ENCODE measurements at places on chromosomes 13 and 19.
A peak's percentile ranks its signal among the peaks of the same experiment; 100 is the strongest.

GRCh38 chr19:15136234-15136954 lies 29.2 kb downstream of the SYDE1 start:
- no peak for DNase-seq

DNA sequence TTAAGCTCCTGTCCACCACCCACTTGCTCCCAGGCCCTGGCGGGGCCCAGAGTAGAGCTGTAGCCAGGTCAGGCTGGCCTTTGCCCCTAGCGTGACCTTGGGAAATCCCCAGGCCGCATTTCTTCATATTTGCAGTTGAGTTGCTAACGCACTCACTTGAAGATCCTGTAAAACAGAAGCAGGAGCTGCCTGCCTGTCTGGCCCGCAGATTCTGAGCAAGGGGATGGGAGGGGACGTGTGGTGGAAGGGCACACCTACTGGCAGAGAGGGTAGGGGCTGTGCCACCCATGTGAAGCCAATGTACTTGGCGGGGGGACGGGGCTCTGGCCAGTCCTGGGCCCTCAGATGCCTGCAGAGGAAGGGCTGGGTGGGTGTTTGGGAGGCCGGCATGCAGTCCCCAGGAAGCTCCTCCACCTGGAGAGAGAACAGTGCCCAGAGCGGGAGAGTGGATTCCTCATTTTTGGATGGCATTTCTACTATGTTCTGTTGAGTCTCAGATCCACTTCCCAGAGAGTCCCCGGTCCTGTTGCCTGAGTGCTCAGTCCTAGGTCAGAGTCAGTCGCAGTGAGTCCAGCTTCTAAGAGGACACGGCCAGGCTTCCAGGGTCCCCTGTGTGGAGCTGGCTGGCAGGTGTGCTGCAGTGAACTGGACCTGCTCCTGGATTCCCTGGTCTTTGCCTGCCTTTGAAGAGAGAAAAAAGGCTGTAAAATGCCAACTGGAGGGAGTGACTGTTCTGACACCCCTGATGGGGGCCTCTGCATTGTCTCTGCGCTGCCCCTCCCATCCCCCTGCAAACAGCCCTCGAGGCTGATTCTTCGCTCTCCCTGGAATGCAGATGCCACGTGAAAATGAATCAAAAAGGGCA lies 62.9 kb downstream of the GGACT start:
- DNase-seq, result no peak

DNA sequence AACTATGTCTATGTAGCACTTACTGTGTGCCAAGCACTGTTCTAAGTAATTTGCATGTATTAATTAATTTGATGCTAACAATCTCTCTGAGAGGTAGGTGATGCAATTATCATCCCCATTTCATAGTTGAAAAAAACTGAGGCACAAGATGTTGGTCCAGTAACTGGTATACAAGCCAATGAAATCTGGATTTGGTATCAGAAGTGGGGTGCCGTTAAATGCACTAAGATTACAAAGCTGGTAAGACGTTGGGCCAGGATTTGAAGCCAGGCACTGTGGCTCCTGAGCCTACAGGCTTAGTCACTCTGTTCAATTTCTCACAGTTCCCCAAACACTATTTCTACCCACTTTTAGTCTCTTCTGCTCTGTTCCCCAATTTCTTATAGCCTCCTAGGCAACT lies 70.4 kb upstream of the CACNA1A start:
- no peak for DNase-seq

DNA sequence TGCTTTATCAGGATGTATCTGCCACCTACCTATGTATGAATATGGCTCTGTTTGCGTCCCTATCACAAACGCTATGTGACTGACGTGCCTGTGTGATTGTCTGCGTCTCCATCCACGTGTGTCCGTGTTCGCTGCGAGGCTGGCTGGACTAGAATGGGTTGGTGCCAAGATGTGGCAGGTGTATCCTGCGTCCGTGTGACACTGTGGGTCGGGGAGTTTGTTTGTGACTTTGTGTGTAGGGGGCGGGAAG lies 6.7 kb upstream of the HOOK2 start:
- no peak for DNase-seq

- DNase-seq, result no peak
Measured at GRCh38 chr19:33677745-33678426, 56.1 kb downstream of the CHST8 start.

DNA sequence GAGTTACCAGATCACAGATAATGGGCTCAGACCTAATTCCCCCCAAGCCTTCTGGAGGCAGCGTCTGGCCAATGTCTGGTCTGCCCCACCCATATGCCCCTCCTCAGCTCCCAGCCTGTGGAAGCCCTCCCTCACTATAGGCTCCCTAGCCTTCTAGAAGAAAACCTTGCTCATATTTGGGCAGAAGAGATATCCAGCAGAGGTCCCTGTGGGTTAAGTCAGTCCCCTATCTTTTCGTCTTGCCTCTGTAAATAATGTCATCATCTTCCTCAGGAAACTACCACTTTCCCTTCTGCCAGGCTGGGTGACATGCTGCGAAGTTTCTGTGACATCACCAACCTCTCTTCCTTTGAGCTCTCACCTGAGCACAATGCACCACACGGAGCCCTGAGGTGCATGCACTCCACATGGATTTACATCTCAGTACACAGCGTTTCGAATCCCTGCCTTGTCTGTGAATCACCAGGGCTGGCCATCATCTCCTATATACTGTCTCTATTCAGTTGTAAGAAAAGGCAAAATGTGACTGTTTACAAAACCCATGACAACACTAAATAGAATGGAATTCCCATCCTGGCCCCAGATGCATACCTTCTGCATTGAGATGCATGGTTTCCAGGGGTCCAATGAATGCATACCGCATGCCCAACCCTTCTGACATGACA lies 112.8 kb downstream of the CRYL1 start:
- no peak for DNase-seq

GRCh38 chr13:77779552-77780272 lies 82.2 kb downstream of the SLAIN1 start:
- peak; percentile 42 for DNase-seq

GRCh38 chr19:6602729-6603114 lies 11.8 kb upstream of the CD70 start:
- DNase-seq, result peak; percentile 25

DNA sequence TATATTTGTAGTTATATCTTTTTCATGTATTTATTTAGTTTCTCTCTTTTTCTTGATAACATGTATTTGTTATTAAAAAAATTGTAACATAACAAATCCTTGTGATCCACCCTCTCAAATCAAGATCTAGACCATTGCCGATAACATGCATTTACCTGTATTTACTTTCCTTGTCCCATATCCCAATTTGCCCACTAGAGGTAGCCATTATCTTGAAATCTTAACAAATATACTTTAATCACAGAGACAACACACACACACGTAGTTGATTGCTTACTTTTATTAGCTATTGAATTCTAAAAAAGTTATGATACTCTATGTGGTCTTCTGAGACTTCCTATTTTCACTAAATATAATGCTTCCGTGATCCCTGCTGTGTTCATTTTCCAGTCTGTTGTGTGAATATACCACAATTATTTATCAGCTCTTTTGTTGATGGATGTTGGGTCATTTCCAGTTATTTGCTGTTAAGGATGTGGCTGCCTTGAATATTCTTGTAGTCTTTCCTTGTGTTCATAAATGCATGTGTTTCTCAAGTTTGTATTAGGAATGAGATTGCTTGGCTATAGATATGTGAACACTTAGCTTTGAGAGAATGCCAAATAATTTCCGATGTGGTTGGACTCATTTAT lies 31.3 kb upstream of the ZMYM2 start:
- DNase-seq, result peak; percentile 57

GRCh38 chr13:41019578-41020347 lies 647 bp upstream of the ELF1 start:
- DNase-seq, result no peak

DNA sequence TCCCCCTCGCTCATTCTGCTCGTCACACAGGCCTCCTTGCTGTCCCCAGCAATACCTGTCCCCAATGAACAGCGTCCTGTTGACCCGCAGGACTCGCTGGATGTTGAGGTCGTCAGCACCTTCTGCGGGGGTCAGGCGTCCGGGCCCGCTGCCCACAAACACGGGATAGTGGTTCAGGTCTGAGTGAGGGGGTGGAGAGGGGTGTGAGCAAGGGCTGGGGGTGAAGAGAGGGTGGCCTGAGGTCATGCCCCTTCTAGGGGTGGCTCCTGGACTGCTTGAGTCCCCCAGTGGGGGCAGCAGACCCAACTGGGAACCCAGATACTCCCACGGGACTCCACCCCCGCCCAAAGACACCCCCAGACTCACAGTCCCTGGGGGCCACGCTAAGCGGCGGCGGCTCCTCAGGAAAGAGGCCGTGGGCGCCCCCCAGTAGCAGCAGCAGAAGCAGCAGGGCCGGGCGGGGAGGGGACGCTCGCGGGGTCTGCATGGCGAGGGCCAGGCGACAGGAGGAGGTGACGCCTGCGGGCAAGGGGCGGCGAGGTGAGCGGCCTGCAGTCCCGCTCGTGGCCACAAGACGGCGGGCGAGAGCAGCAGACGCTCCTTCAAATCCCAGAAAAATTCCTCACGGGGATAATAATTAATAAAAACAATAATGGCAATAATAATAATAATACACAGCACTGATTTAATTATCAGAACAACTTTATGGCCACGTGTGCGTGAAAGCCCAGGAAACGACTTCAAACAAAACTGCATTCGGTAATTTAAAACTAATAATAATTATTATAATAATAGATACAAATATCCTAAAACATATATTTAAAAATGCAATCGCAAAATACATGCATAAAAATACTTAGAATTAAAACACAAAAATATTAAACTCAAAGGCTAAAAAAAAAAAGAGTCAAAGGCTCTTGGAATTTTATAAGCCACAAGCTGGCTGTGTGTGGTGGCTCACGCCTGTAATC lies 1.2 kb downstream of the SEMA6B start:
- DNase-seq, result no peak

DNA sequence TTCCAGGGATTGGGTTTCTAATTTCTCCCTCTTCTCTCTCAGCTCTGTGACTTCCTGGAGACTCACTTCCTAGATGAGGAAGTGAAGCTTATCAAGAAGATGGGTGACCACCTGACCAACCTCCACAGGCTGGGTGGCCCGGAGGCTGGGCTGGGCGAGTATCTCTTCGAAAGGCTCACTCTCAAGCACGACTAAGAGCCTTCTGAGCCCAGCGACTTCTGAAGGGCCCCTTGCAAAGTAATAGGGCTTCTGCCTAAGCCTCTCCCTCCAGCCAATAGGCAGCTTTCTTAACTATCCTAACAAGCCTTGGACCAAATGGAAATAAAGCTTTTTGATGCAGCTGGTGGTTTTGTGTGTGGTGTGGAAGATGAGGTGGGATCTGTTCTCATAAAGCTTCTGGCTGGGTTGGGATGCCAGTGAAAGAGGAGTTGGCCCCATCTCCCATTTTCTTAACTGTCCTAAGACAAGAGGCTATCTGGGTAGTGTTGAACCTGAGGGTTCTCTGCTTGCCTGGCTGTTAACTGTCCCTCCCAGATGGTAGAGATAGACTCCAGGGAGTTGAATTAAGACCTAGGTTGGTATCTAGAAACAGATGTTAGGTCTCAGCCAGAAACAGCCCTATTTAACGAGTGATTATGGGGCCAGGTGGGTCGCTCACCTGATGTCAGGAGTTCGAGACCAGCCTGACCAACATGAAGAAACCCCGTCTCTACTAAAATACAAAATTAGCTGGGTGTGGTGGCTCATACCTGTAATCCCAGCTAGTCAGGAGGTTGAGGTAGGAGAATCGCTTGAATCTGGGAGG lies 1.6 kb downstream of the FTL start:
- DNase-seq, result no peak
